ENCODE measurements at places on chromosomes 16 and 17.

DNA sequence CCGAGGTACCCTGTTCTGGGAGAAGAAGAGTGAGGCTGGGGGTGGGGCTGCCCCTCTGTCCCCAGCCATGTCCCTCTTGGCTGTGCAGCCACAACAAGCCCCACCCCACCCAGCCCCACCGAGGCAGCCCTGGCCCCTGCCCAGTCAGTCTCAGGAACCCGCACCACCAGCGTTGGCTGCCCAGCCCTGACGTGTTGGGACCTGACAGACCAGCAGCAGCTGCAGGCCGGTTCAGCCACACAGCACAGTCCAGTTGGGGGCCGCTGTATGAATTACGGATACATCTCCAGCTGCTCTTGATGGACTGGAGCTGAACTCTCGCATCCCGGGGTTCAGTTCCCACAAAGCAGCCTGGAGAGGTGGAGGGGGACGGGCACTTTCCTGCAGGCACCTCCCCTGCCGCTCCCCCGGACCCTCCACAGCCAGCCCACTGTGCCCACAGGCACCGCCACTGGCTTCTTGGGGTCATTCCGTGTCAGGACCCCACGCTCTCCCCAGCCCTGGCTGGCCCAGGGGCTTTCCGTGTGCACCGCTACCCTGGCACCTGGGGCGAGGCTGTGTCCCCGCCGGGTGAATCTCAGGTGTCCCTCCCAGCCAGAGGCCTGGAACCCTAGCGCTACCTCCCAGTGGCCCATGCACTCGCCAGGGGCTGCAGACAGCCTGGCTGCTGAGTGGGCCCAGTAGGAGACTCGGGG is 7.1 kb downstream of the CDH15 start:
- no peak for DNase-seq

- no peak for DNase-seq
Measured at GRCh38 chr16:10080051-10080772, 102.0 kb downstream of the GRIN2A start.

GRCh38 chr16:84298376-84298899 is 3.8 kb downstream of the WFDC1 start:
- no peak for DNase-seq

DNA sequence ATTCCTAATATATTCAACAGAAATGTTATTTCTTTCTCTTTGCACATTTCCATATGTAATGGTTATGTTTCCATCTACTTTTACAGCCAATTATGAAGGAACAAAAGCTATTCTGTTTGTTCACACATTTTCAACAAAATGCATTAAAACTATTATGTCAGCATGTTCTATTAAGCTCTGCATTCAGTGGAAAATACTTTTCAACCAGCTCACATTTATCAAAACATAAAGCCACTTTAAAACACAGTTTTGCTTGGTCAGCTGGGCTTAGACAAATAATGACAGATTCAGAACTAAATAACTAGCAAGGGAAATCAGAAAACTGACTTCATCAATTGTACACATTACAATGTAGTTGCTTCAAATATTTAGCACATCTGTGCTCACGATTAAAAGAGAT is 6.9 kb downstream of the SALL1 start:
- DNase-seq, result no peak

GRCh38 chr17:32880671-32881453 is 3.9 kb upstream of the MYO1D start:
- DNase-seq, result no peak

- no peak for DNase-seq
Measured at GRCh38 chr17:17684906-17685774, 3.9 kb downstream of the RAI1 start.

DNA sequence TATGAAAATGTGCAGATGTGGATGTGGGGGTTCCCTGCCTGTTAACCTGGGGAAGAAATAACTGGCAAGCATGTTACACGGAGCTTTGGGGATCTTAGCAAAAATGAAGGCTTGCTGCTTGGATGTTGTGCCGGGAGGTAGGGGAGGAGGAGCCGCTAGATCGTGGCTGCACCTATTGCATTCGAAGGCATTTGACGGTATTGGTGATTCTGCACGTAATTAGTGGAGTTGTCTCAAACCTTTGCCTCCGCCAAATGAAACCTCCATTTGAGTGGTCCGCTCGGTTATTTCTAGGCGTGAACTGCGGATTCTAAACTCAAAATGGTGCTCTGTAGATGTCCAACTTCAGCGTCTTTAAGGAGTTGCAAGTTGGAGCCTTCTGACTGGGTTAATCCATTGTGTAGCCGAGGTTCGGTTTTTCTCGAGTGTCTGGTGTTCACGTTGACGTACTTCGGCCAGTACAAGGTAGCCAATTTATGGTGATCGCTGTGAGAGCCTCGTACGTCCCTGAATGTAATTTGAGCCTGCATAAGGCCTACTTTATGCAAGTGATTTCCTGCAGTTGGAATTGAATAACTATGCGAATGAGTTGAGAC is 1.5 kb downstream of the TNRC6C start:
- DNase-seq, result no peak

All from stimulated activated CD8-positive, alpha-beta memory T cell treated with anti-CD3 and anti-CD28 coated beads, Interleukin-2, amount 100 ng/mL, for 1 hour (primary cell).